ENCODE measurements at places on chromosomes 7 and 10.

GRCh38 chr7:24713039-24713793 lies 44.0 kb downstream of the GSDME start:
- no peak for ATAC-seq

- no peak for ATAC-seq
Observed at GRCh38 chr7:42074076-42074475, 162.9 kb downstream of the GLI3 start.

GRCh38 chr7:68429411-68430117 lies 1168.7 kb upstream of the AUTS2 start:
- no peak for ATAC-seq

- ATAC-seq = no peak
Observed at GRCh38 chr7:83798489-83798888, 149.6 kb upstream of the SEMA3E start.

- no peak for ATAC-seq
Observed at GRCh38 chr7:148507787-148508186, 82.8 kb upstream of the C7orf33 start.

DNA sequence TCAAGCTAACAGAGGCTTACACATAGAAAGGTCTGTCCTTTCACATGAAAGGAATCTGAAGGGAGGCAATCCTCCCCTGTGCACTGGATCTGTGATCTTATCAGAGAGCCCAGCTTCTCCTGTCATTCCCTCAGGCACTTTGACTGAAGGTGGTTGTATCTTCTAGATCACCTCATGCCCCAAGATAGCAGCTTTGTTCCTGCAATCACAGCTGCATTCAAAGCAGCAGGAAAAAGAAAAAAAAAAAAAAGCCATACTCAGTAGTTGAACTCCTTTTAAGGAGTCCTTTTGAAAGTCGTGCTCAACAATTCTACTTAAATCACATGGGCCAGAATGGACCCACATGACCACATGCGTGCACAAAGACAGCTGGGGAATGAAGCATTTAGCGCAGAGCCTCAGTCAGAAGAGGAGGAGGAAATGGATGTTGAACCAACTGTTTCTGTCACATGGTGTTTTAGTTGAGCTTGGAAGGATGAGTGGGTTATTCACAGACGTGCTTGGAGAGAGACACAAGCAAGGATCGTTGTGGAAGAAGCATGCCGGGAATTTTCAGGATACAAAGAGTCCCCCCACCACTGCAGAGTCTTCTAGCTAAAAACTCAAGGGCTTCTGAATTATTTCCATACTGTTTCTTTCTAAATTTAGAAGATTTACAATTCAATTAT lies 13.0 kb upstream of the PFKP start:
- peak; percentile 67 for ATAC-seq

DNA sequence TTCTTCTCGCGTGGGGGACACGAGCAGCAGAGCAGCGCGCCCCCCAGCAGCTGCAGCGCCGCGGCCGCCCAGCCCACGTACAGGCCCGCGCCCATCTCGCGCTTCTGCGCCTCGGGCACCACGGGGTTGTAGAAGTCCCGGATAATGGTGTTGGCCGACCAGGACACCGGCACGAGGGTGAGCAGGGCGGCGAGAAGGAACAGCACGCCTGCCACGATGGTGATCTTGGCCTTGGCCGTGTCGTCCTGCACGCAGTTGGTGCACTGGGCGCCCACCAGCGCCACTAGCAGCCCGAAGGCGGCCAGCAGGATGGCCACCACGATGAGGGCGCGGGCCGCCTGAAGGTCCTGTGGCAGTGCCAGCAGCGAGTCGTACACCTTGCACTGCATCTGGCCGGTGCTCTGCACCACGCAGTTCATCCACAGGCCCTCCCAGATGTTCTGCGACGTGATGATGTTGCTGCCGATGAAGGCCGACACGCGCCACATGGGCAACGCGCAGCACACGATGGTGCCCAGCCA lies 529 bp downstream of the CLDN3 start:
- ATAC-seq = no peak

DNA sequence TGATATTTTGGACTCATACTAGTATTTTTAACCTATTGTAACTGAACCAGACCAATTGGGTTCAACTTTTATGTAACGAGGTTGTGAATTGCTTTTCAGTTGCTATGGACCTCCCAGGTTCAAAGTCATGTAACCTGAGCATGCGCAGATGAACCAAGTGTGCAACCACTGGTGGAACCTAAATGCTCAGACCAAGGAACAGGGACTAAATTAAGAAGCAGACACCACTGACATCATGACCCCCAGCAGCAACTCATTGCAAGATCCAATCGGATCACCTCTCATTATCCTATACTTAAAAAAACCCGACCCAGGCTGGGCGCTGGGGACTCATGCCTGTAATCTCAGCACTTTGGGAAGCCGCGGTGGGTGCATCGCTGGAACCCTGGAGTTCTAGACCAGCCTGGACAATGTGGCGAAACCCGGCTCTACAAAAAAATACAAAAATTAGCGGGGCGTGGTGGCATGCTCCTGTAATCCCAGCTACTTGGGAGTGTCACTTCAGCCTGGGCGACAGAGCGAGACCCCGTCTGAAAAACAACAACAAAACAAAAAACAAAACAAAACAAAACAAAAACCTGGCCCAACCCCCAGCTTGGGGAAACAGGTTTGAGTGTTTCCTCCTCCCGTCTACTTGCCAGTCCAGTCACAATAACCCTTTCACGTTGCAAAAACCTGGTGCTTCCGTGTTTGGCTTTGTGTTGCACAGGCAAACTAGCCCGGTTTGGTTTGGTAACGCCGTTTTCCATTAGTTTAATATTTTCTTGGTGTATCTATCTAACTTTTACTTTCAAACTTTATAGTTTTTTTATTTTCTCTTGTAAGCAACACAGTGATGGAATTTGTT lies 11.3 kb upstream of the ZNF518A start:
- no peak for ATAC-seq

GRCh38 chr10:13820119-13820963 lies 233.6 kb downstream of the PRPF18 start:
- no peak for ATAC-seq

DNA sequence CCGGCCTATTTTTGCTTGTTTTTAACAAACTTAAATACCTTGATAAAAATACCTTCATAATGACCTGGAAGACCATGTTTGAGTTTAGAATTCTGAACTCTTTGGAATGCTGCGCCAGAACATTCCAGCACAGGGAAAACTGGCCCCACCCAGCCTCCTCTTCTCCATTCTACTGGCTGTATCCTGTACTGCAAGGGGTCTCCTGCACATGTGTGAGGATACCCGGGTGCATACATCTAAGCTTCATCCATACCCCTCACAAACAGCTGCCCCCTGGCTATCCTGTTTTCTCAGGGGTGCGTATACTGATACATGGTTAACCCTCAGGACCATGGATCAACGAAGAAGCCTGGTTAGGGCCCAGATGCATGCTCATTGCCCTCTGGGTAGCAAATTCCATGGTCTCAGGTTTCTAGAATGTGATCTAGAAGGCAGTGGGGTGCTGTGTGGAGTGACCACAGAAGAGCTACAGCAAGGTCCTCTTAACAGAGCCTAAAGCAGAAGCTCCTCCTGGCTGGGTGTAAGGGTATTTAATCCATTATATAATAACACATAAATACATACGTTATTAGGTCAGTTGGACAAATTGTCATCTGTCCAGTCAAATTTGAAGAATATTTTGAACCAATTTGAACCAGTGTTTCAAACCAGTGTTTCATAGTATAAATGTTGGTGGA lies 26.1 kb downstream of the HACD1 start:
- ATAC-seq = no peak

- no peak for ATAC-seq
Observed at GRCh38 chr7:3639253-3639652, 338.2 kb downstream of the SDK1 start.

GRCh38 chr7:30713392-30713791 lies 31.1 kb upstream of the CRHR2 start:
- no peak for ATAC-seq

DNA sequence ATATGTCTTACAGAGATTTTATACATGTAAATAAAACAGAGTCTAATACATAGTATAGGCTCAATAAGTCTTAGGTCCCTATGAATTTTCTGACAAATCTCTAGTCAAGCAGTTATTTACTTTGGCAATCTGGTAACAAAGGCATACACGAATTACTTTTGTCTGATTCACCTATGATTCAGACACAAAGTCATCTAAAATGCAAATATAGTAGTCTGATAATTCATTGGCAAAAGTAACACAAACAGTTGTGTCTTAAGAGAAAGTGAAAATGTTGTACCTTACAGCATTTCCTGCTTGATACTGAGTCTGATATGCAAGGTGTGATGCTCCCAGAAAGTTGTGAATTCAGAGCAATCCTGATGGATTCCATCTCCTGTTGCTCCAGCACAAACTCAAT lies 209.4 kb upstream of the PRSS1 start:
- ATAC-seq = no peak

GRCh38 chr10:1736972-1737221 lies 428 bp downstream of the ADARB2 start:
- no peak for ATAC-seq

GRCh38 chr10:36163827-36164226 lies 521.7 kb upstream of the FZD8 start:
- ATAC-seq = no peak

GRCh38 chr10:96513698-96514561 lies at the start of gene TLL2:
Gene TLL2 (minus strand): TSS chr10:96513926. CDS start chr10:96513685, 241 bp downstream.
- peak; percentile 96 for ATAC-seq

GRCh38 chr7:129084801-129085551 lies 30.1 kb upstream of the TNPO3 start:
- ATAC-seq = peak; percentile 76

DNA sequence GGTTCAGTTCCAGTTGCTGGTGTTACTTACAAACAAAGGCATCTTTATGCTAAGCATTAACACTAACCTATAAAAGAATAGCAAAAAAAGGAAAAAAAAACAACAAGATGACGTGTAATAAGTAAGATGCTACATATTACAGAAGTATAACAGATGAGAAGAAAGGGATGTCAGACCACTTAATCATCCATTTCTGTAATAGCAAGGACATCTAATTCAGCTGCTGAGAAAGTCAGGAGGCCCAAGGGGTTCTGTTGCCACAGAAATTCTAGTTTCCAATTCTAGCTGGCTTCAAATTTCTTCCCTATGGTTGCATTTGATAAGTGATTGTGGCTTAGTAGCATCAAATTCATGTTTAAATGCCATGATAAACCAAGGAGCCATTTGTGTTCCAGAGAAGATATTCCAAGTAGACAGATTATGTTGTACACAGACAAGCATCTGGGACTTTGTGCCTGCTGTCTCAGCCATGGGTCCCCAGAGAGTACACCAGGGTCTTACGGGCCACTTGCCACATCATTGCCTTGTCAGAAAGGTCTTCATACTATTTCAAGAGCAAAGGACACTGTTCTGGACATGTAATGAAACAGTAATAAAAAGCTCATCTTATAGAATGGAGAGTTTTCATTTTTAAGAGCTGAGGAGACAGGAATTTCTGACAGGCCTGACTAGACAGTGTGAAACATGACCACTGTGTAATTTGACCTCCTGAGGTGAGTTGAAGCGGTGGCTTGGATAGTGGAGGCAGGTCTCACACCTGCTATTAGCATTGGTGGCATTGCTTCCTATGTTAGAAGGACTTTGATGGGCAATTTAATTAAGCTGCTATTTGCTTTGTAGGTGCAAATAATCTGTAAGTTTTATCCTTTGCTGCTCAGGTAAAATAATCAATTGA lies 4.2 kb upstream of the ASB4 start:
- no peak for ATAC-seq

DNA sequence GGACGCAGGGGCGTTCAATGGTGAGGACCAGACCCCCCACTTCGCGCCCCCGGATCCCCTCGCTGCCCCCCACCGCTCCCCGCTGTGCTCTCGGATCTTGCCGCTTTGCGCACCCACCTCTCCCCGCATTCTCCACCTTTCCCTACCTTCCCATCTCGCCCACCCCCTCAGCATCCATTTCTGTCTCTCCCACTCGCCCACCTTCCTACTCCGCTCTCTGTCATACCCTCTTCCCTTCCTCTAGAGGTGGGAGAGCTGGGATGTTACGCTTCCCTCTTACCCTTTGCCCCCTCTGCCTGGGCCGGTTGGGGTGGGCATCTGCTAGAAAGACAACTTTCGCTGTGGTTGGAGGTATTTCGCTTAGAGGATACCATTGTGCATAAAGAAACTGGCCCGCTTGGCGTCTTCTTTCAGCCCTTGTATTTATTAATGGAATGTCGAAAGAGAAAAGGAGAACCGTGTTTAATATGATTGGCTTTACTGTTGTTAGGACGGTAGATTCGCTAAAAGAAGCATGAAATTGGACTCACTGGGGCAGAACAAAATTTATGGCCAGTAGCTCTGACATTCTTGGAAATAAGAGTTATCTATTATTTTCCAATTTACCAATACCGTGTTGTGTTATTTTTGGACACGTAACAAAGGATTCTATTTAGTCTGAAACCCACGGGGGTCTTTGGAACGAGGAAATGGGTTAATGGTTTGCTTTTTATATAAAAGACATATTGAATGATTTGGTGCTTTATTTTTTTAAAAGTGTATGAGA lies 873 bp downstream of the PRKAR2B start:
- peak; percentile 51 for ATAC-seq

DNA sequence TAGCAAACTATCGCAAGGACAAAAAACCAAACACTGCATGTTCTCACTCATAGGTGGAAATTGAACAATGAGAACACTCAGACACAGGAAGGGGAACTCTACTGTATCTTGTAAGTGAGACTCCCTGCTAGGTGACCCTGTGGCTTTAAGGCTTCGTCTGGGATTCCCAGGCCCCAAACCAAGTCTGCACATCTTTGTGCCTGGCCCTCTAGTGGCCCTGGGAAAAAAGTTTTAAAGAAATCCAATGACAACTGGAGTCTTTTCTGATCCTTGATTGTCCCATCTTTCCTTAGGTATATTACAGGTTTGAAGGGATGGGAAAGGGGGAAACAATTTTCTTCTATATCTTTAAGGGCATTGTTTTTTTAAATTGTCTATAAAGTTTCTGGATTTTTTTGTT lies 10.6 kb upstream of the LIPM start:
- peak; percentile 81 for ATAC-seq

GRCh38 chr10:43972976-43973647 lies 324.4 kb upstream of the ZNF32 start:
- ATAC-seq = no peak

DNA sequence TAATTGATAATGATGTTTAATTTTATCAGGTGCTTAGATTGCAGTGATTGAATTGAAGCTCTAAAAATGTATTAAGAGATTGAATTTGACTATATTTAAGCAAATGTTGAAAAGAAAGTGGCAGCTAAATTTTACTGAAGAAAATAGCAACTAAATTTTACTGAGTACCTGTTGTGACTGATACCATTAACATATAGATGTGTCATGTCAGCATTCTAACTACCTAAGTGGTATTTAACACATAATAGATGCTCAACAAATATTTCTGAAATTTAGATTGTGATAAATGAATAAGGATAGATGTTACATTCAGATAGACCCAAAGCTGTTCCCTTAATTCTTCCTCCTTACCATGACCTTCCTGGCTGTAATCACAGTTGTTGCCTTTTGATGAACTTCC lies 350.9 kb upstream of the VWC2 start:
- no peak for ATAC-seq

GRCh38 chr7:77316219-77316978 lies 99.8 kb downstream of the GSAP start:
- no peak for ATAC-seq
